GF-D8 (cell line): ENCODE measurements at places on chromosomes 12 and 14.

- DNase-seq, result no peak
Measured at GRCh38 chr12:62006076-62006732, 254.0 kb upstream of the USP15 start.

DNA sequence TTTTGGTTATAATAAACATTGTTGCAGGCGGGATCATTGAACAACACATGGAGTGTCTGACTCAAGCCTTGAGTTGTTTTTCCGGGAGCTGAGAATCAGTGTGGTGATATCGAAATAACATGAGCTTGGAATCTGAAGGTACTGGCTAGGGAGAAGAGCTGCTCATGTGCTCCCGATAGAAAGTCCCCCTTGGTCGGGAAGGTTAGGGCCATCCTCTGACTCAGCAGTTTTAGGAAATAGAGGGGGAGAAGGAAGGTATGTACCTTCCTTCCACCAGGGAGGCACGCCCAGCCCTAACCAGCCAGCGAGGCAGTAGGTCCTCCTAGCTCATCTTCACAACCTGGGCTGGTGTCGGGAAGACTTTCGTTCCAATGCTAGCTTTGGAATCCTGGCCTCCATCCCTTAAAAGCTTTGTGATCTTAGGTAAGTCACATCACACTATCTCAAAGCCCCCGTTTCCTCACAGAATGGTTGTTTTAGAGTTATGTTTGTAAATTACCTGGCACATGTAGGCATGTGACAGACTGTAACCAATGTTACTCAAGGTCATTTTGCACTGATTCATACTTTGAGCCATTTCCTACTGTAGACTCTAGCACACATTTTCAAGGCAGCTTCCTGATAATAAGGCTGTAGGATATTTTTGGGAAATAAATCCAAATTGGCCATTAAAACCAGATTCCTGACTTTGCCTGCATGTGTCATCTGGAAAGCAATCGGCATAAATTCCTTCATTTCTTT is 1.9 kb upstream of the RAB35 start:
- no peak for DNase-seq

GRCh38 chr12:75661908-75662307 is 150.5 kb upstream of the KRR1 start:
- DNase-seq, result no peak

- no peak for DNase-seq
Measured at GRCh38 chr12:103930787-103931735, 851 bp downstream of the HSP90B1 start.

DNA sequence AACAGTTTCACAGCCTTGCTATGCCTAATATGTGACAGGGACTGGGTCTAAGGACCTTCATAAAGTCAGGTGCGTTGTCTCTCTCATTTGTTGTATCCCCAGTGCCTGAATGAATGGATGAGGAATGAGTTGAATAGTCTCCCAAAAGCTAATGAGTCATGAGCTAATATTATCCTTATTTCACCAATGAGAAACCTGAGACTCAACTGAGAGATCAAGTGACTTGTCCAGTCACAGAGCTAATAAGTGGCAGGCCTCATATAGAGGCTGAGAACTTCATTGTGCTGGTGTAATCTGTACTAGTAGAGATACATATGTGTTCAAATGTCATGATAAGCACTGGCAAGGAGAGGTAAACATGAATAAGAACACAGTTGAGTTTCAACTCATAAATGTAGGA is 612.4 kb downstream of the NRXN3 start:
- no peak for DNase-seq
